ENCODE measurements at places on chromosomes 6 and 20.

DNA sequence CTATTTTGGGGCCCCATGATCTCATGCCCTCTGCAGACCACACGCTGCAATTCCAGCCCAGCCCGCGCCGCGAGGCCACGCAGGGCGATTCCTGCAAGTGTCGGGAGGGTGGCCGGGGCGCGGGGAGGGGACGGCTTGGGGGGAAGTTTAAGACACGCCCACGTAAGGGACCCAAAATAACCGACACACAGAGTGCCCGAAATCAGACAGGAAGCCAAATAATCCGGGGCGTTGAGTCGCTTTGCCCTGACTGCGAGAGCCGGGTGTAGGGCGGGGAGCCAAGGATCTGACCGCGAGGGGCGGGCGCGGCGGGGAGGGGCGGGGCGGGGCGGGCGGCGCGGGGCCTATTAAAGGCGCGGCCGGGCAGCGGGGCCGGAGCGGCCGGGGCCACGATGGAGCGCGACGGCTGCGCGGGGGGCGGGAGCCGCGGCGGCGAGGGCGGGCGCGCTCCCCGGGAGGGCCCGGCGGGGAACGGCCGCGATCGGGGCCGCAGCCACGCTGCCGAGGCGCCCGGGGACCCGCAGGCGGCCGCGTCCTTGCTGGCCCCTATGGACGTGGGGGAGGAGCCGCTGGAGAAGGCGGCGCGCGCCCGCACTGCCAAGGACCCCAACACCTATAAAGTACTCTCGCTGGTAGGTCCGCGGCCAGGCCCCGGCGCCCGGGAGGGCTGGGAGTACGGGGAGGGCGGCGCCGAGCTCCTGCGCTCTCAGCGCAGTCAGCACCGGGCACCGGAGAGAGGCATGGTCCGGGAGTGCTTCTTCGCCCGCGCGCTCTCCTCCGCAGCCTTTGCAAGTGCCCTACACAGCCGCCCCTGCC lies at the start of gene ENPP1:
TSS of gene ENPP1 (plus strand) at position 377 of the 816 bp plus-strand sequence. CDS start at position 393, 16 bp downstream.
- DNase-seq: peak; percentile 52

- DNase-seq: no peak
Observed at GRCh38 chr6:85580878-85581267, 12.8 kb downstream of the SNX14 start.

DNA sequence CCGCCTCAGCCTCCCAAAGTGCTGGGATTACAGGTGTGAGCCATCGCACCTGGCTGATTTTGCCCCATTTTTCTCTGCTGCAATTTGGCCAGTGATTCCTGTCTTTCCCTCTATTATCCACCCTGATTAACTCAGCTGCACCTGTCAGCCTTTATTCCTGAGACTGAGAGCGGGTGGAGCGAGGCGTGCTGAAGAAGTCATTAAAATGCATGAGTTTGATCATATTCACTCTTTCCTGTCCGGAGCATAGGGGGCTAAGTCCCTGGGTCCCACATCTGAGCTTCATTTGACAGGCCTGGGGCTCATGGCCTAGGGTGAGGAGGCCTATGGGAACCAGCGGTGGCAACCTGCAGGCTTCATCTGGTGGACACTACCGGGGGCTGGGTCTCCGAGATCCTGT lies 25.7 kb upstream of the CTNNBL1 start:
- no peak for DNase-seq

DNA sequence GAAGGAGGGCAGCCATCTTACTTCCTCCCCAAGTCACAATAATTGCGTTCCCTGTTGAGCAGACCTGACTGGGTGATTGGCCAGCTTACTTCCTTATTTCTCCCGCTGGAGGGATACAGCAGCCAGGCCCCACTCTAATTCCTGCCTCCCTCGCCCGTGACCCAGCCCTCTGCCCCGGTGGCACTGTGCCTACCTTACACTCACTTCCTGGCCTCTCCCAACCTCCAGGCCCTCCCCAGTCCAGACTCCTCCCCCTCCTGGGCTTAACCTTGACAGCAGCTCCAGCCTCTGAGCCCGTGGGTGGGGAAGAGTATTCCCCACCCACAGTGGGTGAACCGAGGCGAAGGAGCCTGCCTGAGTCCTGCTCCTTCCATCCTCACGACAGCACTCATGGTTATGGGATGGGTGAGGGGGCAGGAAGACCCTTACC lies 3.0 kb downstream of the BAK1 start:
- DNase-seq: peak; percentile 83

GRCh38 chr6:38554700-38555413 lies 84.9 kb downstream of the BTBD9 start:
- no peak for DNase-seq

GRCh38 chr6:134826889-134827737 lies 122.8 kb downstream of the ALDH8A1 start:
- DNase-seq: no peak

- no peak for DNase-seq
Observed at GRCh38 chr6:160031442-160031841, 62.6 kb downstream of the IGF2R start.

DNA sequence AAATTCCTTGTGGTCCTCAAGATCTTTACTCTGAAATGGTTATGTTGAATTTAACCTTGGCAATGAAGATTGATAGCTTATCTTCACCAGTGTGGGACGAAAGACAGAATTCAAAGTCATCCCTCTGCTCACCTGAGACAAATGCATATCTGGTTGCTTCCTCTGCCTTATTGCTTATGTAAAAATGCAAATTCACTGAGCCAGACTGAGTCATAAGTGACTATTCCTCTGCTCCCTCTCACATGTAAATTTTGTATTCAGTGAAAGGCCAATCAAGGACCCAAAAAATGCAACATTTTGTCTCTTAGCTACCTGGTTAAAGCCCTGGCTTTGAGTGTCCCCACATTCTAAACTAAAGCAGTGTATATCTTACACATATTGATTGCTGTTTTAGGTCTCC lies 593.1 kb upstream of the GJE1 start:
- DNase-seq: no peak

GRCh38 chr6:52336919-52337561 lies 24.9 kb upstream of the PAQR8 start:
- no peak for DNase-seq

- no peak for DNase-seq
Observed at GRCh38 chr6:44071670-44072451, 55.4 kb downstream of the MRPL14 start.

DNA sequence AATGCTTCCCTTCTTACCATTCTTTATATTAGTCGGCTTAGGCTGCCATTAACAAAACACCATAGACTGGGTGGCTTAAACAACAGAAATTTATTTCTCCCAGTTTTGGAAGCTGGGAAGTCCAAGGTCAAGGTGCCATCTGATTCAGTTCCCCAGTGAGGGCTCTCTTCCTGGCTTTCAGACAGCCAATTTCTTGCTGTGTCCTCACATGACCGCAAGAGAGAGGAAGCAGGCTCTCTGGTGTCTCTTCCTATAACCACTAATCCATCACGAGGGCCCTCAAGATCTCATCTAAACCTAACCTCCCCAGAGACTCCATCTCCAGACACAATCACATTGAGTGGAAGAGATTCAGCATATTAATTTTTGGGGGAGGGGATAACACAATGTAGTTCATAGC lies 193.0 kb upstream of the SGK1 start:
- peak; percentile 88 for DNase-seq

DNA sequence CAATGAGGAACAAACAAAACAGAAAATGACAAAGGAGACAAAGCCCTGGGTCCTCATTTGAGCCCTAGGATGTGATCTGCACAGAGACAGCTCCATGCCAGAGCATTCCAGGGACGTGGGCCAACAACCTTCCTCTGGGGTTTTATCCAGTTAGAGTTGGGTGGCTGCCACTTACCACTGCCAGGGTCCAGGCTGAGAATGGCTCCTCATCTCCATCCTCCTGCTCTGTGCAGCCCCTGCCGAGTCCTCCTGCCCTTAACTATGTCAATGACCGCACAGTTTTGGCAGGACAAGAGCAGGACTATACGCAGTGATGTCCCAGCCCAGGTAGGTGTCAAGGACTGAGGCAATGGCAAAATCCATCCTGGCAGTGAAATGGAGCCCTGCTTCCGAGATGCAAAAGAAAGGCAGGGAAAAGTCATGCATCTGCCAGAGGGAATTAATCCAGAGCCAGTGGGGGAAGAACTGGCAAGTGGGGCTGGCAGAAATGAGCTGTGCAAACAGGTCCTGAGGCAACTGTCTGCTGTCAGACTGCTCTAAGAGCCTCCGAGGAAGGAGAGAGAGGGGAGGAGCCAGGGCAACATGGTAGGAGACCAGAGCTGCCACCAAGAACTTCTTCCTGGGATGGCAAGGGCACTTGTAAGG lies 449.4 kb downstream of the PTPRT start:
- no peak for DNase-seq

DNA sequence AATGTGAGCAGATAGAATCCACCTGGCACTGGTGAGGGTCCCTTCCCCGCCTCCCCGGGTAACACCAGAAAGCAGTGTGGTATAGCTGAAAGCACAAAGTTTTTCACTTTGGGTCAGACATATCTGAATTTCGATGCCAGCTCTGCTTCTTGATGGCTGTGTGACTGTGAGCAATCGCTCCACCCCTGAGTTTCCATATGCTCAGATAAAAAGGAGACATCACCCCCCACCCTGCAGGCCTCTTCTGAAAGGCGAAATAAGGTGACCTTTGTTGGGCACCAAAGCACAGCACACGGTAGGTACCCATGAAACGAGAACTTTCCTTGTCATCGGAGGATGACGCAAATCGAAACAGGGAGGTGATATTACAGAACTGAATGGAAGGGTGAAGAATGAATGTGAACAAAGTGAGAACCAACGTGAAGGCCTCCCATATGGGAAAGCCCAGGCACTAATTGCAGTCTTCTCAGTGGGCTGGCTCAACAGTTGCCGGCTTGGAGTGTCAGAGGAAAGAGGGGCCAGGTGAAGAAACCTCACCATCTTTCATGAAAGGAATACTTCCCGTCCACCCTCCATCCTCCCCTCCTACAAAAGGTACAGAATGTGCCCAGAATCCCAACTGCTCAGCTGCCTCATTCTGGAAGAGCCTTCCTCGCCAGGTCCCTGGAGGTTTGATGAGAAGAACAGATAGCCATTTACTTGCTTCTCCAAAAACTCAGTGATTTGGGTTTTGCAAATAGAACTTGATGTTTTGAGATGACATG lies 61.8 kb downstream of the NFATC2 start:
- DNase-seq: no peak

- DNase-seq: no peak
Observed at GRCh38 chr6:159963111-159963510, 5.8 kb upstream of the IGF2R start.

DNA sequence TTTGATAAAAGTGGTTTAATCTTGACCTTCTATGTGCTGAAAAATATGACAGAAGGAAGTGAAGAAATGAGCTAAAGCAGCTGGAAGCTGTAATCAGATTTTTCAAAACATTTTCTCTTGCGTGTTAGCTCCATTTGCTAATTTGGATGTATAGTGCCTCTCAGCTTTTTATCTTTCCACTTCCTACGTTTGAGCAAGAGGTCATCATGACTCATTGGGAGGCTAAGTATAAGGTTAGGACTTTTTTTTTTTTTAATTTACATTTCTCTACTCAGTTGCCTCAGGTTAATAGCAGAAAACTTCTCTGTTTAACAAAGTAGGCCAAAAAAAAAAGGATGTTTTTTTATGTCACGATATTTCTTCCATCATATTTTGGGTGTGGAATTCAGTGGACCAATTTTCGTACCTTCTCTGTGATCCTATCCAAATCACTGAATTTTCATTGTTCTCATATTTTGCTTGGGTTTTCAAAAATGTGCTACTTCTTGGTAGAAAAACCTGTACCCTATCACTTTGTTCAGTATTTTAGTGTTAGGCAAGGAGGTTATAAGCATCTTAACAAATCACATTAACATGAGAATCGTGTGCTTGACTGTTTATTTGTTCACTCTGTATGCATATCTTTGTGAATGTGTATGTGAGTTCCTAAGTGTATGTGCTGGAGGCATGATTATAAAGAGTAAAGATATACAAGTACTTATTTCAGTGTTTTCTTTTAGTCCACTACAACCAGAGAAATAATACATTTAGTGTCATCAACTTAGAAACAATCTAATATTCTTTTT lies 1028.3 kb upstream of the EYS start:
- DNase-seq: peak; percentile 55

- no peak for DNase-seq
Observed at GRCh38 chr6:127966616-127967015, 65.8 kb upstream of the THEMIS start.

DNA sequence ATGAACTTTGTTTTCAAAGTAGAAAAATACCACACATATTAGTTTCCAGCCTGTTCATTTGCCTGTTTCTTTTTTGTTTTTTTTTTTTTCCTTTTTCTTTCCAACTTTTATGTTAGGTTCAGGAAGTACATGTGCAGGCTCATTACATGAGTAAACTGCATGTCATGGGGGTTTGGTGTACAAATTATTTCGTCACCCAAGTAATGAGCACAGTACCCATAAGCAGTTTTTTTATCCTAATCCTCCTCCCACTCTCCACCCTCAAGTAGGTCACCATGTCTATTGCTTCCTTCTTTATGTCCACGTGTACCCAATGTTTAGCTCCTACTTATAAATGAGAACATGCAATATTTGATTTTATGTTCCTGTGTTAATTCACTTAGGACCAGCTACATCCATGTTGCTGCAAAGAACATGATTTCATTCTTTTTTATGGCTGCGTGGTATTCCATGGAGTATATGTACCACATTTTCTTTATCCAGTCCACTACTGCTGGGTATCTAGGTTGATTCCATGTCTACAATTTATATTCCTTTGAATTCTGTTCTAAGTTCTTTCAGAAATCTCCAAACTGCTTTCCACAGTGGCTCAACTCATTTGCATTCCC lies 31.8 kb downstream of the SNX14 start:
- peak; percentile 63 for DNase-seq

- no peak for DNase-seq
Observed at GRCh38 chr6:56756791-56757587, 114.3 kb upstream of the DST start.

DNA sequence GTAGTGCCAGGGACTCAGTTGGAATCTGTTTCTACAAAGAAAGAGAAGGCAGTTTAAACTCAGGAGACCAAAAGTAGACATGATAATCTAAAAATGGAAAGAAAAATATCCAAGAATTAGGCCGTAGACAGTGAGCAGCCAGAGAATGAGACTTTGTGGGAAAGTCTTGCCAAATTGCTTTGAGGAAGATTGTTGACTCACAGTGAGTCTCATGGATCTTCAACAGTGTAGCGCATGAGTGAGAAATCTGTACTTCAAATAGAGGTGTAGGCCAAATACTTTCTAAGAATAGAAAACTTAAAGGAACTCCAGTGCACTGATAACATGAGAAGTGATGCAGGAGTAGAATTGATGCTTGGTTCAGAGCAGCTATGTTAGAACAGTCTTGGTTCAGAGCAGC lies 284.5 kb downstream of the HTR1B start:
- DNase-seq: no peak

GRCh38 chr6:170444811-170445211 lies 108.3 kb downstream of the PSMB1 start:
- DNase-seq: no peak

- DNase-seq: no peak
Observed at GRCh38 chr20:15380770-15381169, 1043.4 kb upstream of the FLRT3 start.

- peak; percentile 45 for DNase-seq
Observed at GRCh38 chr6:90573624-90574023, 13.2 kb downstream of the MAP3K7 start.

DNA sequence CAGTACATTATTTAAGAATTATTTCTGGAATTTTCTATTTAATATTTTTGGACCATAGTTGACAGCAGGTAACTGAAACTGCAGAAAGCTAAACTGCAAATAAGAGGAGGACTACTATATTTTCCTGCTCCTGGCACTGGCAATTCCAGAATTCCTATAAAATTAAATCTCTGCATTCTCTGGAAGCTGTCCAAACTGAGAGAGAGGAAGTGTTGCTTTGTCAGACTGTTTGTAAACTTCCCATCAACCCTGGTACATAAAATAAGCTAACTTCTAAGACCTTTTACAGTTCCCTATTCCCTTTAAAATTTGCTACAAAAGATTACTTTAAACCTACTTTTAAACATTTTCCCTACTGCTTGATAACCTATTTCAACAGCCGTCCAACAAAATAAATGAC lies 196.1 kb upstream of the RUNX2 start:
- no peak for DNase-seq

All from MV-4-11 (cell line).